Kidney epithelial cell (primary cell): ENCODE measurements at places on chromosomes 13 and 19. TPM values are rescaled to one million over a fixed set of nuclear protein-coding genes. Genes with fewer than 3 reads are reported as not detected.

Gene KCTD15
- 71.1 and 73.5 TPM in 2 replicates for total RNA-seq

Gene CLEC17A
- total RNA-seq: 0.08 TPM in 1 of 2 replicates, not detected in the other

Gene ADPRHL1
- total RNA-seq: 0.75 and 0.84 TPM in 2 replicates

Gene ZNF285
- 3.8 and 5.1 TPM in 2 replicates for total RNA-seq

Gene APC2
- not detected in 2 replicates for total RNA-seq

Gene CADM4
- total RNA-seq: 21.9 and 25.9 TPM in 2 replicates

Gene SDHAF1
- total RNA-seq: 47.4 and 49.5 TPM in 2 replicates

Gene CCDC70
- total RNA-seq: not detected in 2 replicates

Gene APOC4
- not detected in 2 replicates for total RNA-seq

Gene GNG7
- 0.21 and 0.33 TPM in 2 replicates for total RNA-seq

Gene CEACAM8
- not detected in 2 replicates for total RNA-seq

Gene FREM2
- 0.75 and 1.0 TPM in 2 replicates for total RNA-seq

Gene ELANE
- 0.67 TPM in 1 of 2 replicates, not detected in the other for total RNA-seq

Gene ZNF726
- total RNA-seq: 3.1 and 5.9 TPM in 2 replicates

Gene ARHGEF18
- 123 and 139 TPM in 2 replicates for total RNA-seq

Gene ZNF264
- 44.3 and 59.1 TPM in 2 replicates for total RNA-seq

Gene CABP5
- not detected in 2 replicates for total RNA-seq

Gene TEX101
- total RNA-seq: not detected in 2 replicates

Gene GFY
- not detected in 2 replicates for total RNA-seq

Gene C19orf67
- not detected in 2 replicates for total RNA-seq

Gene HSD17B14
- total RNA-seq: 10.2 and 15.0 TPM in 2 replicates

Gene CARS2
- 66.7 and 73.6 TPM in 2 replicates for total RNA-seq

Gene ZNF808
- total RNA-seq: 12.4 and 15.0 TPM in 2 replicates

Gene PALM
- 42.8 and 49.8 TPM in 2 replicates for total RNA-seq

Gene ZNF320
- total RNA-seq: 16.9 and 24.2 TPM in 2 replicates

Gene TMEM272
- not detected in 2 replicates for total RNA-seq

Gene WDR88
- not detected in 2 replicates for total RNA-seq

Gene OR10H1
- total RNA-seq: not detected in 2 replicates

Gene RAB3A
- 0.07 and 0.38 TPM in 2 replicates for total RNA-seq

Gene C1QTNF9B
- not detected in 2 replicates for total RNA-seq

Gene FCER2
- total RNA-seq: not detected in 2 replicates

Gene GSX1
- not detected in 2 replicates for total RNA-seq

Gene NDUFA11
- total RNA-seq: 203 and 311 TPM in 2 replicates

Gene ICAM3
- 4.7 and 6.8 TPM in 2 replicates for total RNA-seq

Gene LILRA5
- total RNA-seq: 1.9 TPM in 1 of 2 replicates, not detected in the other

Gene ZNF442
- 0.34 and 0.46 TPM in 2 replicates for total RNA-seq

Gene TUBB4A
- total RNA-seq: 1.3 and 4.0 TPM in 2 replicates

Gene PODNL1
- total RNA-seq: not detected in 2 replicates

Gene TNNI3
- 2.7 and 4.7 TPM in 2 replicates for total RNA-seq

Gene IGSF23
- total RNA-seq: 0.13 TPM in 1 of 2 replicates, not detected in the other

Gene ZNF729
- total RNA-seq: 0.14 TPM in 1 of 2 replicates, not detected in the other

Gene PSG11
- total RNA-seq: not detected in 2 replicates

Gene ZNF865
- total RNA-seq: 5.6 and 7.6 TPM in 2 replicates

Gene LRG1
- 0.21 and 0.25 TPM in 2 replicates for total RNA-seq

Gene VSTM1
- total RNA-seq: not detected in 2 replicates

Gene ELL
- 12.7 and 13.1 TPM in 2 replicates for total RNA-seq

Gene CFAP97D2
- total RNA-seq: not detected in 2 replicates

Gene CACNA1A
- total RNA-seq: 0.29 and 0.41 TPM in 2 replicates

Gene ENOX1
- total RNA-seq: 0.71 and 1.5 TPM in 2 replicates

Gene DNASE2
- 38.5 and 44.4 TPM in 2 replicates for total RNA-seq

Gene ANKLE1
- total RNA-seq: 0.17 and 0.55 TPM in 2 replicates

Gene CYP2A7
- total RNA-seq: not detected in 2 replicates

Gene RNF225
- not detected in 2 replicates for total RNA-seq

Gene URAD
- total RNA-seq: not detected in 2 replicates

Gene RNF17
- total RNA-seq: 0.34 and 0.58 TPM in 2 replicates

Gene GPR12
- total RNA-seq: not detected in 2 replicates

Gene EEF1AKMT1
- total RNA-seq: 11.4 and 11.9 TPM in 2 replicates

Gene PROZ
- not detected in 2 replicates for total RNA-seq

Gene KIR2DL3
- not detected in 2 replicates for total RNA-seq
